ENCODE measurements at places on chromosomes 2 and 18. TPM values are rescaled to one million over a fixed set of nuclear protein-coding genes. Genes with fewer than 3 reads are reported as not detected.

The USP37 gene
- 9.3 TPM for total RNA-seq

The AQP12A gene
- not detected for total RNA-seq

The MOCOS gene
- 2.1 TPM for total RNA-seq

The VPS4B gene
- total RNA-seq = 33.1 TPM

The SLC38A11 gene
- total RNA-seq = 1.9 TPM

The NGEF gene
- total RNA-seq = 0.49 TPM

All from gastroesophageal sphincter (tissue), 4 donors.